HFFc6 (cell line): ENCODE measurements at places on chromosomes 5 and 9.
A peak's percentile ranks its signal among the peaks of the same experiment; 100 is the strongest.

DNA sequence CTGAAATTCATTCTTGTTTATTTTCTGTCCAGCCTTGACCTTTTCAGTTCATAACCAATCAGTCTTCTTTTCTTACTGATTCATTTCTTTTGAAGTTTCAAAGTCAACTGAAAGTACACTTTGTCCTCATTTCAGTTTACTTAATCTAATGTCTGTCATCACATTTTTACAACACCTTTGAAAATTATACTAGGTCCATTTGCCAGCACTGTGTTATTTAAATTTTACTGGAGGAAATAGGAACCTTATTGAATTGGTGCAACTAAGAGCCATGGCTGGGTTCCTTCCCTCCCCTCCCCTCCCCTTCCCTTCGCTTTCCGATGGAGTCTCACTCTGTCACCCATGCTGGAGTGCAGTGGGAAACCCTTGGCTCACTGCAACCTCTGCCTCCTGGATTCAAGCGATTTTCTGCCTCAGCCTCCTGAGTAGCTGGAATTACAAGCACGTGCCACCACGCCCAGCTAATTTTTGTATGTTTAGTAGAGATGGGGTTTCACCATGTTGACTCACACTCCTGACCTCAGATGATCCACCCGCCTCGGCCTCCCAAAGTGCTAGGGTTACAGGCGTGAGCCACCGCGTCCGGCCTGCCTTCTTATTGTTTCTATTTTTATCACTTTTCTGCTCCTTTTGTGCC lies 6.3 kb downstream of the RMI1 start:
- peak; percentile 59 for DNase-seq

GRCh38 chr5:55601204-55601618 lies 66.4 kb upstream of the PLPP1 start:
- peak; percentile 93 for DNase-seq

- DNase-seq = no peak
These were observed 233.1 kb upstream of the FBXL7 start for GRCh38 chr5:15266841-15267240.

DNA sequence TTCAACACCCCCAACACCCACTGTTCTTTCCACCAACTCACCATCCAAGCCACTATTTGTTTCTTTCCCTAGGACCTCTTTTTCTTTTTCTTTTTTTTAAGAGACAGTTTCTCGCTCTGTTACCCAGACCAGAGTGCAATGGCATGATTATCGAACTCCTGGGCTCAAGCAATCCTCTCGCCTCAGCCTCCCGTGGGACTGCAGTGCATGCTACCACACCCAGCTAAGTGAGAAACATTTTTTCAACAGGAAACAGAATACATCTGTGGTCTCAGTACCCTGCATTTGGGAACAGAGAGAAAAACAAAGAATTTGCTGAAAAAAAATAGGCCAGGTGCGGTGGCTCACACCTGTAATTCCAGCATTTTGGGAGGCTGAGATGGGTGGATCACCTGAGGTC lies 24.6 kb downstream of the B4GALT1 start:
- DNase-seq = no peak

DNA sequence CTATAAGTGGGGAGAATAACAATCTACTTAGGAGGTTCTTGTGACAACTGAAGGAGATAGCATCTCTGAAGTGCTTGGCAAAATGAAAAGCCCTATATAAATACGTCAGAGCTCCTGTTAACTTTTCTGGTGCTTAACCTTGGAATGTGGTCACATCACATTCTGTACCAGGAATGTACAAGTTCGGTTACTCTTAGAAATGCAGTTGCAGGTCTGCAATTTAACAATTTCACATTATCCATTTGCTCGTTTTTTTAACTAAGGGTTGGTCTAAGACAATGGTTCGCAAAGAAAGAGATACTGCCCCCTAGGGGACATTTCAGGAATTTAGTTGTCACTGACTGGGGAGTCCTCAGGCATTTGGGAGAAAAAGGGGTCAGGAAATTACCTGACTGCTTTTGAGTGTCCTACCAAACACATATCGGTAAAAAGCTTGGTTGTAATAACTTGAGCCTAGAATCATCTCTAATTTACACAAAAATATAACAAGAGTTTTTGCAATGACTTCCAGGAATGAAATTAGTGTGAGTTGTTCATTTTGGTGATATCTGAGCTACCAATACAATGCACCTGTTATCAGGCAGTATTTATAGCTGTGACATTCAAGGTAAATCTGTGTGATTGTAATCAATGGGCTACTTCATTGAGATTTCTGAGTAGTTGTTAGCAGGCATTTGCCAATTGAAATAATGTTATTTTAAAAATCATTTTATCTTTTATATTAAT lies 5.4 kb upstream of the HBEGF start:
- peak; percentile 69 for DNase-seq

DNA sequence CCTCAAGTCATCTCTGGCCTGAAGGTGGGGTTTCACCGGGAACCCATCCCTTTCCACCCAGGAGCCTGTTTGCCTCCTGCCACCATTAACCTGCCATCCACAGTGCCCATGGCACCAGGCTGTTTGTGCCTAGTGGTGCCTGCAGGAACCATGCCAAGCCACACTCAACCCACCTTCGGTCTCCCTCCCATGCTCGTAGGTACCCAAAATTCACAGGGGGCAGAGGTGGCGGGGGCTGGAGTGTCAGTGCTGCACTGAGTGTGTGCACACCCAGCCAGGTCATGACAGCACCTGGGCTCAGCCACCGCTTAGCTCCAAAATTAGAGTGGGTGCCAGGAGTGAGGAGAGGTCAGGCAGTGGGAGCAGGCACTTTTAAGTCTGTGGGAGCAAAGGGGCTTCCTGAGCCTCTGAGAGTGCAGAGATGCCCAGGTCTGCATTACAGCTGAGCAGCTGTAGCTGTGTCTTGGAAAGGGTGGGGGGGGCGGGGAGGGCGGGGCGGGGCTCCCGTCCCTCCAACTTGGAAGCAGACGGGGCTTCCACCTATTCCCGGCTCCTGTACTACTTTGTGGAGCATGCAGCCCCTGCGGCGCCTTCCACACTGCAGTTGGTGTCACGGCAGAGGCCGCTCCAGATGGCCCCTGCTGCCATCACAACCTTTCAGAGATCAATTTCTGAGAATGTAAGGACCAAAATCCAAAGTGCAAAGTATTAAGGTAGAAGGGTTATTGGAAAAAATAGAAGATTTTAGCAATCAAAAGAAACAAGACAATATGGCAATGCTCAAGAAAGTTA lies 2396.8 kb upstream of the C9orf72 start:
- DNase-seq = no peak

GRCh38 chr5:17221843-17222636 lies 4.6 kb downstream of the BASP1 start:
- no peak for DNase-seq

DNA sequence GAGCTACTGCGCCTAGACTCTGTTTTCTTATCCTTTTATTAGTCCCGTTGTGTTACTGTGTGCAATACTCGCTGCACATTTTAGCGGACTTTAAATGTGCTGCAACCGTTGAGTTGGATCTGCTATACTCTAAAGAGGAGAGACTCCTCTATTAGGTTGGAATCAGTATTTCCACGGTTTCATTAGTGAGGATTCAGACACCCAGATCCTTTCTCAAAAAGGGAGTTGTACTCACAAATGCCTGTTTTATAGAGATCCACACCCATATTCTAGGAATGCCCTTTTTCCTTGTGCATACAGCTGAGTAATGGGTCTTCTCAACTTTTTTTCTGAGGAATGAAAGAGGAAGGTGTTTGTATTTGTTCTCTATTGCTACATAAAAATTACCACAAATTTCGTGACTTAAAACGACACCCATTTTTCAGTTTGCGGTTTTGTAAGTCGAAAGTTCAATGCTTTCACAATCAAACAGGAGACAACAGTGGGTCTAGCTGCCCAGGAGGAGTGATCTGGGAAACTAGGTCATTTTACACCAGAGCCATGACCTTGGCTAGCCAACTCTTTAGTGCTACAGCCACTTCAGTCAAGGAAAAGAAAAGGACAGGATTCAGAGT lies 52.8 kb upstream of the SLC44A1 start:
- DNase-seq = no peak

- DNase-seq = no peak
These were observed 5.2 kb downstream of the SLC31A2 start for GRCh38 chr9:113155911-113156588.

GRCh38 chr5:158660726-158661125 lies 439.0 kb downstream of the EBF1 start:
- no peak for DNase-seq

- DNase-seq = no peak
These were observed 221.3 kb downstream of the GRIA1 start for GRCh38 chr5:153711755-153712154.

DNA sequence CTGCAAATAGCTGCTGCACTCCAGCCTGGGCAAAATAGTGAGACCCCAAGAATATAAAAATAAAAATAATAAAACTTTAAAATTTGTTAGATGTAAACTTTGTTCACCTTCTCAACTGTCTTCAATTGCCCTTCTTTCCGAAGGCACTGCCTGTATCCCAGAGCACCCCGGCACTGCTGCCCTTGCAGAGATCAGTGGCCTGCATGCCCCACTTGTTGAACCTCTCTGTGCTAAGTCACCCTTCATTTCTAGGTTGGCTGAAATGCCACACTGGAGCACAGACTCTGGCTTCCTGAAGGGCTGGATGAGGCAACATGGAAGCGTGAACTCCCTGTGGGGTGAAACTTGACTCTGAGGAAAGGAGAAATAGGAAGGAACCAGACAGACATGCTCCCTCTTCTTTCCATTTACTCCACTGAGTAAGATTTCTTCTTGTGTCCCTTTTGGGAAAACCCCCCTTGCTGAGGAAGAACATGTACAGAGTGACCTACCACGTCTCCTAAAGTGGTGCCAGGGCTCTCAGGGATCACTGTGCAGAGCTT lies 8.4 kb upstream of the JMY start:
- no peak for DNase-seq

DNA sequence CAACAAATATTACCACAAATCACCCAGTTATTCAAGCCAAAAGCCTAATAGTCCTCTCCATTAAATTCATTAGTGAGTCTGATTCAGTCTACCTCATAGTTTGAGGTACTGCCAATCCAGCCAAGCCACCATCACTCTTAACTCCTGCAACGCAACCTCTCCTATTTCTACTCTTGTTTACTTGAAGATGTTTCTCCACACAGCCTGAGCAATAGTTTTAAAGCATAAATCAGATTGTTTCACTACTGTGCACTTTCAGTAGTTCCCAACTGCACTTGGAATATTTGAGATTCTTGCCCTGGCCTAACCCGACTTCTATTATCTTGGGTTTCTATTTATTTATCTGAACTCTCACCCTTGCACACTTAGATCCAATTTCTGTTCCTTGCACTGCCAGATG lies 85.5 kb downstream of the YIPF5 start:
- no peak for DNase-seq

DNA sequence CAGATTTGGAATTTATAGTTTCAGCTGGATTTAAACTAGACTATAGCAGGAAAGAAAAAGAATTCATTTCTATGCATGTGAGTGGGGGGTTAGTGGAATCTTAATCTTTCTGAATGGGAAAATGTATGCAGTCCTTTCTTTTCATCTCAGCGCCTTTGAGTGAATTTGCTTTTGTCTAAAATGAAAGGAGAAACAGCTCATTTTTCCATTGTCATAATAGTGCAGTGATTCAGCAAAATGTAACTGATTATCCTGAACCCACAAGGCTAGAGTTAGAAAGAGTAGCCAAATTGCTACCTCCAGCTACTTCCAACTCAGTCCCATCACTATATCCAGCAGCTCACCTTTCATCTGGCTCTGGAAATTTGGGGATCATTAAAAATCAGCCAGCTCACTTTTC lies 134.4 kb downstream of the ADAMTSL1 start:
- no peak for DNase-seq

GRCh38 chr9:135273008-135273407 lies 185.5 kb downstream of the OLFM1 start:
- DNase-seq = no peak

DNA sequence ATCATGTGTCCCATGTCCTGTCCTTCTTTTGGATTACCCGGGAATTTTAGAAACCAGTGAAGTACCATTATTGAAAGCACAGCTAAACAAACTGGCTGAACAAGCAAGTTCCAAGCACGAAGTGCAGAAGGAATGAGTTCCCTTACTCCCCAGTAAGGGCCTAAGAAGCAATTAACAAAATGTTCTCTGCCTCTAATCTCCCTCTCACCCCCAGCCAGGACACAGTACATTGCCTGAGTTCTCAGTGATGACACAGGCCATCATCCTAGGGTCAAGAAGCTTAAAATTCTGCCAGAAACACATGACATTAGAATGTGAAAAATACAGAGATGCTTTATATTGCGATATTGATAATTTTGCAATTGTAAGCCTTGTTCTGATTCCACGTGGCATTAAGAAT lies 118.0 kb downstream of the PLPPR1 start:
- no peak for DNase-seq

GRCh38 chr5:157867751-157868387 lies 8.9 kb upstream of the CLINT1 start:
- DNase-seq = no peak

DNA sequence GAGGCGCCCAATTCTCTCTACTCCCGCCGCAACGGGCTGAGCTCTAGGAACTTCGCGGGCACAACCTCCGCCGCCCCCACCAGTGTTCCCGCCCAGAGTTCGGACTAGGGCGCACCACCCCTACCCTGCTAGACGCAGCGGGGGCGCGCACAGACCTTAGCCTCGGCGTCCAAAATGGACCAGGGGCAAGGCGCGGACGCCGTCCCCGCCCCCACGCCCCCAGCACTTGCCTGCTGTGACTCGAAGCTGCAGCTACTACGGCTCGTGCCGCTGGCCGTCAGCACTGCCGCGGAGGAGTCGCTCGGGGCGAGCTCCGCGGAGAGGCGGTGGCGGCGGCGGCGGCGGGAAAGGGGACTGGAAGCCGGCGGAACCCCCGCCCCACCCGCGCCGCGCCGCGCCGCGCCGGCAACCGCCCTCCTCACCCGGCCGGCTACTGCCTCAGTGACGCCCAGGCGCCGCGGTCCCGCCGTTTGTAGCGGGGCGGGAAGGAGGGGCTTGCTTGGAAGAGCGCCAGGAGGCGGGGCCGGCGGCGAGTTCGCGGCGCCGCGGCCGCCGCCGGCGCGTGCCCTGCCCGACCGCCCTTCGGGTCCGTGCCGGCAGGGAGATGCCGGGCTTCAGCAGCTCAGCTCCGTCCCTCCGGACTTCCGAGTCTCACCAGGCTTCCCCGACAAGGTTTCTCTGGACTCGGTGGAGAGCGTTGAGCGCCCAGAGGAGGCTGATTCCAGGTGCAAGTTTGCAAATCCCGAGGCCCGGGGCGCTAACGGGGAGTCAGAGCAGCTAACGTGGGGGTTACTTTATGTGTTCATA lies 4.5 kb downstream of the ELAVL2 start:
- DNase-seq = no peak

DNA sequence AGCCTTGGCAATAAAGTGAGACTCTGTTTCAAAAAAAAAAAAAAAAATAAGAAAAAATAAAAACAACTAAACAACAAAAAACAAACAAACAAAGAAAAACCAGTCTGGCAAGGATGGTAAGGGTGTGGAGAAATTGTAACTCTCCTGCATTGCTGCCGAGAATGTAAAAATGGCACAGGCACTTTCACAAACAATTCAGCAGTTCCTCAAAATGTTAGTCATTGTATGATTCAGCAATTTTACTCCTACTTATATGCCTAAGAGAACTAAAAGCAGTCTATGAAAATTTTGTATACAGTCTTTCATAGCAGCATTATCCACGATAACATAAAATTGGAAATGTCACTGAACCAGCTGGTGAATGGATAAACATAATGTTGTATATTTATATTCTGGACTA lies 280.4 kb downstream of the CDH9 start:
- no peak for DNase-seq
